Osteocyte (in vitro differentiated cells): ENCODE measurements at places on chromosomes 13 and 19. TPM values are rescaled to one million over a fixed set of nuclear protein-coding genes. Genes with fewer than 3 reads are reported as not detected.

Gene LYPD5
- not detected in 2 replicates for total RNA-seq

Gene OR10H1
- total RNA-seq, result not detected in 2 replicates

Gene NMRK2
- not detected in 2 replicates for total RNA-seq

Gene LGALS4
- total RNA-seq, result 0.31 TPM in 1 of 2 replicates, not detected in the other

DNA sequence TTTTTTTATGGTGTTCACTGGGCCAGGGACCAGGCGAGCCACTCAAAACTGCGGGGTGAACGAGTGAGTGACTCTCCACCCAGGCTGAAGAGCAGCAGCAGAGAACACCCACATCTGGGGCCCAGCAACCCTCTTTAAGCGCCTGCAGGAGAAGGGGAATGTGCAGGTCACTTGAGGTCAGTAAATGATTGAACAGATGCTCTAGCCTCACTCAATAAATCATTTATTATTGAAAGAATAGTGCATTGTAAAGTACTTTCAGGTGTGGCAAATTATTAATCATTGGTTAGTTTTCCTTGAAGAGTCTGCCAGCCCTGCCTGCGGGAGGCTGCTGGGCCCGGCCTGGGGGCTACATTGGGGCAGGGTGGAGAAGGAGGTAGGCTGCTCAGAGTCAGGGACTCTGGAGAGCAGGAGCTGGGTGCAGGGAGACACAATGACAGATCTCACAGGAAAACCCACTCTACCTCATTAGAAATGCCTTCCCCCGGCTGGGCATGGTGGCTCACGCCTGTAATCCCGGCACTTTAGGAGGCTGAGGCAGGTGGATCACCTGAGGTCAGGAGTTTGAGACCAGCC lies 42.5 kb downstream of the ABCC4 start:
- DNase-seq, result no peak

DNA sequence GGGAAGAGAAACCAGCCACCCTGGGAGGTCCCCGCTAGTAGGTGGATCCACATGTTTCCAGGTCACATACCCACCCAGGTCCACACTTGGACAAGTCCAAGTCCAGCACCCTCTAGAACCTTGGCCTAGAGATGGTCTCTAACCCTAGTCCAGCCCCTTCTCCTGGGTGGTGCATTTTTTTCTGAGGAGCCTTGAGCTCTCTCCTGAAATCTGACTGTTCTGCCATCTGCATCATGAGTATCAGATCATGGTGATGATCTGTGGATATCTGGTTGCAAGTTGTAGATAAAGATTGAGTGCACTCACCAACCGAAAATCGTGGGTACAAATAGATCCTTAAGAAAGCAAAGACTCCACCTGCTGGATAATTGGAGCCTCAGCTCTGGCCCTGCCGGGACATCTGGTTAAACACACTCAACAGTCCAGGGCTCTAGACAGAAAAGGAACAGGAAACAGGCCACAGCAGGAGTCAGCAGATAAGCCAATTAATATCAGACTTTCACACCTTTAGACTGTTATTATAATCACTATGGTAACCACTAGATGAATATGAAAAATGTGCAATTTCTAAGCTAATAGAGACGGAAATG lies 41.1 kb downstream of the GPR12 start:
- peak; percentile 49 for DNase-seq

GRCh38 chr13:85313761-85314503 lies 485.3 kb downstream of the SLITRK6 start:
- no peak for DNase-seq
